ENCODE measurements at places on chromosomes 5 and 9. TPM values are rescaled to one million over a fixed set of nuclear protein-coding genes. Genes with fewer than 3 reads are reported as not detected.

Gene F2RL2
- total RNA-seq = 0.79 TPM

DNA sequence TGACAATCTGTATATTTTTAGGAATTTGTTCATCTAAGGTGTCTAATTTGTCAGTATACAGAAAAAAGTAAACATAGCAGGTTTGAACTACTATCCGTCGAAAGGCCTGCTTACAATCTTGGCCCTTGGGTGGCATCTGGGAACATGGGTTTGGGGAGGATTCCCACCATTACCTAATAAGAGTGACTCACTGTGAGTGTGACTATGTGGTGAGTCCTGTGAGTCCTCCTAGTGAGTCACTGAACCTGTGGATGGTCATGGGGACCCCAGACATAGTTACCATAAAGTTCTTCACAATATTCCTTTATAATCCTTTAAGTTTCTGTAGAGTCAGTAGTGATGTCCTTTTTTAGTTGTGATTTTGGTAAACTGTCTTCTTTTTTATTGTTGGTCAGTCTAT is 37.0 kb downstream of the RNF130 start:
- no peaks in the 10 kb centered on the region for H3K4me1 ChIP-seq
- no peak overlapping the region for H3K27ac ChIP-seq
- H3K36me3 ChIP-seq = peaks cover 27% of the 10 kb centered on the region
- H3K4me3 ChIP-seq = no peak overlapping the region

DNA sequence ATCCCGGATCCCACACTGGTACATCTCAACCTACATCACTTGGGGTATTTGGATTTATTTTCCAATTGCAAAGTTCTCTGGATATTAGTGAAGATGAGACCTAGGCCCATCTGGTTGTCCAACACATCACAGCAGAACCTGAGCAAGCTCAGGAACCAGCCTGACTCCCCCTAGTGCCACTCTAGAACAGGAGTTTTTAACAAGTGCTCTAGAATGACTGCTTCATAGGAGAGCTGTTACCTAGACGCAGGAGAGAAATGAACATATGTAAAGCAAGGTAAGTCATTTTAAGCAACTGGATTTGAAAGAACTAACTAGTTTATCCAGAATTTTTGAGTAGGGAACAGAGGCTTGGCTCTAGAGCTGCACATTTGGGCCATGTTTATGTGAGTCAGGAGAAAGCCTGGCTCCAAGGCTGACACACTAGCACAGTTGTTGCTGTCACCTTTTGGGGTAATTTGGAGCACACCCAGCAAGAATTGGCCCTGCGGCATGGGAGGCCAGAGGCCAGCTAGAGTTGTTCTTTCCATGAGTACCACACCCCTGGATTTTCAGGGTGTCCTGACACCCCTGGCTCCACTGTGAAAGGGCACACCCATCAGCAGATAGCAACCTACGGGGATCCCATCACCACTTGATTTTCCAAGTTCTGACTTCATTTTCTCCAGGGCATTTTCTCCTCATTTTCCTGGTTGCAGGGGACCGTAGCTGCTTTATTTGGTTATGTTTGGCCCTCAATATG is 110.9 kb upstream of the LPAR1 start:
- no peak overlapping the region for H3K4me3 ChIP-seq
- H3K27me3 ChIP-seq = no peaks in the 10 kb centered on the region
- H3K36me3 ChIP-seq = no peaks in the 10 kb centered on the region
- H3K4me1 ChIP-seq = peaks cover 6% of the 10 kb centered on the region
- DNase-seq = no peak

Gene PCDHB9
- total RNA-seq = 3.2 TPM

- H3K36me3 ChIP-seq = no peaks in the 10 kb centered on the region
- no peak overlapping the region for H3K27ac ChIP-seq
- DNase-seq = no peak
- H3K27me3 ChIP-seq = no peaks in the 10 kb centered on the region
Observed at GRCh38 chr5:82351754-82352145, 73.6 kb upstream of the RPS23 start.

- H3K27me3 ChIP-seq = no peaks in the 10 kb centered on the region
- H3K27ac ChIP-seq = no peak overlapping the region
- H3K4me1 ChIP-seq = no peaks in the 10 kb centered on the region
- no peak for DNase-seq
- no peaks in the 10 kb centered on the region for H3K36me3 ChIP-seq
Observed at GRCh38 chr9:111731928-111732327, 62.8 kb downstream of the SHOC1 start.

- no peaks in the 10 kb centered on the region for H3K36me3 ChIP-seq
- H3K27ac ChIP-seq = no peak overlapping the region
- H3K4me1 ChIP-seq = no peaks in the 10 kb centered on the region
- H3K27me3 ChIP-seq = peaks cover 3% of the 10 kb centered on the region
- no peak overlapping the region for H3K4me3 ChIP-seq
- no peak for DNase-seq
Observed at GRCh38 chr9:95788021-95788420, 87.5 kb upstream of the ERCC6L2 start.

Data from suprapubic skin (tissue), 4 donors.